ENCODE measurements at places on chromosomes 6 and 20.
A peak's percentile ranks its signal among the peaks of the same experiment; 100 is the strongest.

DNA sequence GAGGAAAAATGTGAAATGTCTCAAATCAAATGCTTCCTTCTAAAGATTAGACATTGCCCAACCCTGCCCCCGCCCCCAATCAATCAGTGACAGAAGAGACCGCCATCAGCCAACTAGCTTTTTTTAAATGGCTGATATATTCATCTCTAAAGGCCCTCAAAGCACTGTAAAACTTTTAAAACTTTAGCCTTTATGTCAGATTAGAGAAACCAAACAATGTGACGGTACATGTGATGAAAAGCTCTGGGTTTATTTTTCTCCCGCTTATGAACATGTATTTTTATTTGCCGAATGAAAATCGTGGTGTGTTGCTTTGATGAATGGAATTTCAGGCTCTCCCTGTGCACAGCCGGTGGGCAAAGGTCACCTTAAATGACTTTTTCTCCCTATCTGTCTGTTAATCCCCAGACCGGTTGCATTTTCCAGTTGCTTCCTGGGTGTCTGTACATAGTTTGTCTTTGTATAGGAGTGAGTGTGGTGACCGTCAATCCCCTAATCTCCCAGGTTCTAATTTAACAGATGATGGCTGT lies 38.5 kb downstream of the TBC1D7 start:
- DNase-seq: no peak

- no peak for DNase-seq
Observed at GRCh38 chr6:165755583-165755982, 92.5 kb upstream of the PDE10A start.

DNA sequence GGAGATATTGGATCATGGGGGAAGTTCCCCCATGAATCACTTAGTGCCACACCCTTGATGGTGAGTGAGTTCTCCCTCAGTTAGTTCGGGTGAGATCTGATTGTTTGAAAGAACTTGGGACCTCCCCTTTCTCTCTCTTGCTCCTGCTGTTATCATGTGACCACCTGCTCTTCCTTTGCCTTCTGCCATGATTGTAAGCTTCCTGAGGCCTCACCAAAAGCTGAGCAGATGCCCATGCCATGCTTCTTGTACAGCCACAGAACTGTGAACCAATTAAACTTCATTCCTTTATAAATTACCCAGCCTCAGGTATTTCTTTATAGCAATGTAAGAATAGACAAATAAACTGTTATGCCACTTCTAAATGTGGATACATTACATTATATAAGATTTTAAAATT lies 686.7 kb upstream of the MARCKS start:
- DNase-seq: no peak

DNA sequence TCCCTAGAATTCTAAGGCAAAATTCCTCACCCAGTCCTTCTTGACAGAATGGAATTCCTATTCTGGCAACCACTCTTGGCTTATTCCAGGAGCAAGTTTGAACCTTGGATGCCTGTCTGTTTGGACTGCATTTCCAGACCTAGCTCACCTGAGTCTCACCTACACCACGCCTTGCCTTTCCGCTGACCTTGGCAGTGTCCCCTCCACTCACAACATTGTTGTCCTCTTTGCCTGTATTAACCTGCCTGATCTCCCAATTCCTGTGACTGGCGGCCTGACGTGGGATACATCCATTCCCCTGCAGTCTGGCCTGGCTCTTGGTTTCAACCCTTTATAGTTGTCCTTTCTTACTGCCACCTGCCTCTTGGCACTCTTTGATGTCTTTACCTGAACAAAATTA lies 281.4 kb upstream of the SOX4 start:
- no peak for DNase-seq

- no peak for DNase-seq
Observed at GRCh38 chr6:77025736-77026223, 437.5 kb downstream of the HTR1B start.

DNA sequence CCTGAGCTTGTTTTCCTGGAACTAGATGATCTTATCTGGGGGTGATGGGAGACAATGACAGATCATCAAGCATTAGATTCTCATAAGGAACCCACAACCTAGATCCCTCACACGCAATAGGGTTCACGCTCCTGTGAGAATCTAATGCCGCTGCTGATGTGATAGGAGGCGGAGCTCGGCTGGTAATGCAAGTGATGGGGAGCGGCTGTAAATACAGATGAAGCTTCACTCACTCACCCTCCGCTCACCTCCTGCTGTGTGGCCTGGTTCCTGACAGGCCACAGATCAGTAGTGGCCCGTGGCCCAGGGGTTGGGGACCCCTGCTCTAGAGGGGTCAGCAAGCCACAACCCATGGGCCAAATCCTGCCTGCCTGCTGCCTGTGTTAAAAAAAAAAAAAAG lies 435.9 kb downstream of the CD83 start:
- DNase-seq: no peak

DNA sequence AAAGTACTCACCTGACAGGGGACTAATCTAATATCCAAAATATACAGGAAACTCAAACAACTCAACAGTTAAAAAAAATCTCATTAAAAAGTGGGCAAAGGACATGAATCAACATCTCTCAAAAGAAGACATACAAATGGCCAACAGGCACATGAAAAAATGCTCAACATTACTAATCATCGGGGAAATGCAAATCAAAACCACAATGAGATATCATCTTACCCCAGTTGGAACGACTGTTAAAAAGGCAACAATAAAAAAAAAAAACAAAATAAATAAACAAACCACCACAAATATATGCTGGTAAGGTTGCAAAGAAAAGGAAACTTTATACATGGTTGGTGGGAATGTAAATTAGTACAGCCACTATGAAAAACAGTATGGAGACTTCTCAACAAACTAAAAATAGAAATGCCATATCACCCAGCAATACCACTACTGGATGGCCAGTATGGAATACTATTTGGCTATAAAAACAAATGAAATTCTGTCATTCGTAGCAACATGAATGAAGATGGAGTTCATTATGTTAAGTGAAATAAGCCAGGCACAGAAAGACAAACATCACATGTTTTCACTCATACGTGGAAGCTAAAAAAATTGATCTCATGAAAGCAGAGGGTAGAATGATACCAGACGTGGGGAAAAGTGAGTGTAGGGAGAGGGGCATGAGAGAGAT lies 6.6 kb downstream of the SIRPB2 start:
- DNase-seq: no peak

- no peak for DNase-seq
Observed at GRCh38 chr6:164928728-164929407, 380.5 kb downstream of the C6orf118 start.

GRCh38 chr6:26216359-26216885 lies 129.2 kb downstream of the HFE start:
- DNase-seq: peak; percentile 28

DNA sequence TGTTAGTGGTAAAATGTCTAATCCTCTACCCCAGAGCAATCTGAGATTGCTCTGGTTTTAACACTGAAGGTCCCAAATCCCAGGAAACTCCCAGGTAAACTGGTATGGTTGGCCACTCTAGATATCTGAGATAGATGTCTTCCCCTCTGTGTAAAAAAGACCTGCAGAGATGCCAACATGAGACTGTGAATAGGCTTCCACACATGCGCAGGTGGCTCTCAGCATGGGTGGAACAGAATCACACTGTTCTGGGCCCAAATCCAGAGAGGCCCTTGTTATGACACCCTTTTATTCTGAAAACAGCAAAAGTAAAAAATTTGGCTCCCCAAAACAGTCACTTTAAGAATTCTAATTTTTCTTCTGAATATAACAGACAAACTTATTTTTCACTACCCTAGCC lies 88.7 kb upstream of the BMP5 start:
- DNase-seq: no peak

Measured in activated naive CD8-positive, alpha-beta T cell treated with anti-CD3 and anti-CD28 coated beads, Interleukin-2, amount 50 U/mL, for 16 hours (primary cell).